ENCODE measurements at places on chromosomes 7 and 10.

GRCh38 chr10:119754936-119755335 lies 29.1 kb downstream of the INPP5F start:
- no peak for DNase-seq

GRCh38 chr10:37948210-37948609 lies 28.2 kb downstream of the ZNF25 start:
- no peak for DNase-seq

GRCh38 chr7:101172854-101173751 lies 7.0 kb downstream of the NAT16 start:
- no peak for DNase-seq

DNA sequence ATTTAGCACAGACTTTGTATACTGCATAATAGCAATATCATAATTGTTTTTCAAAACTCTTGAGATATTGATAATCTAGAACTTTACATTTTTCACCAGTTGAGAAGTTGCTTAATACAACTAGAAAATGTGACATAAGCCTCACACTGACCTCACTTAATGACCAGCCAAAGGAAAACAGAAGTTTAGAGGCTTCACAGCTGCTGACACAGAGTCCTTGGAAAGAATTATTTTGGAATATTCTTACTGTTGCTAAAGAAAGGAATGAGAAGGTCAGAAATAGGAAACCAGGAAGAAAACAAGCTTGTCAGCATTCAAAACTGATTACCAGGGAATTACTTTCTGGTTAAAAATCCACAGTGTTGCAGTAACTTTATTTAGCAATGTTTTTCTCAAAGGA lies 35.5 kb upstream of the WASL start:
- DNase-seq = no peak

DNA sequence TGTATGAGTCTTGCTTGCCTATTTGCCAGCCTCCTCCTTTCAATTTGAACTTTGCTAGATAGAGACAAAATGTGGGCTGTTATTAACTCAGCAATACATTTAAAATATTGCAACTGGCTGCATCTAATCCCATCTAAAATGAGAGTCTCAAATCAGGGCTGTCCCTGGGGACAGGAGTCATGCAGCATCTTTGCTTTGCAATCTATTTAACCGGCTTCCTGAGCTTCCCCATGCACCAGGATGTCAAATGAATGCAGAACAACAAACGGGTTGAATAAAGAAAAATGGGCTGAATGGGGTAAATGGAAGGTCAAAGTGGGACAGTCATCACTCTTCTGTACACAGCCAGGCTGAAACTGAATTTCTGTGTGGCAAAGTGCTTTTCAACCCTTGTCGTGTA lies 89.2 kb downstream of the AOAH start:
- no peak for DNase-seq

DNA sequence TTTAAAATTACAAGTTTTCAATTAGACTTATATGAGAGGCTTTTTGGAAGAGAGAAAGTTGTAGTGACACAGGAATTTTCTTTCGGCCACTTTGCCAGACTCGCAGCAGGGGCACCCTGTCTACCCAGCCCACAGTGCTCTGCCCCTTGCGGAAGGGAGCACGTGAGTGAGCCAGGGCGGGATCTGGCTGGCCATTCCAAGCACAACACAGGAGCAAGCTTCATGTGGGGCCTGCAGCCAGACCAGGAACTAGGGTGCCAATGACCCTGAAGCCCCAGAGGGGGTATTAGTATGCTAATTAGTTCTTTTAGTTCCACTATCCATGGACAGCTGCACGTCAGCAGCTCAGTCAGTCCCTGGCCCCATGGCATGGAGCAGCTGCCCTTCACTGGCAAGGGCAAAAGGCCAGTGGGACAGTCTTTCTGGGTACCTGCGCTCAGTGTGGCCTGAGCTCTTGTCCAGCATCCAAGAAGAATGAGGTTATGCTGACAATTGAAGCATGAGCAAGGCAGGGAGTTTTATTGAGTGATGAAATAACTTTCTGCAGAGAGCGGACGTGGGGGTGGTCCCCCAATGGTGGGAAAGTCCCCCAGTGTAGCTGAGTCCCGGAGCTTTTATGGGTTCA lies 251.1 kb upstream of the CSTF2T start:
- DNase-seq = no peak

DNA sequence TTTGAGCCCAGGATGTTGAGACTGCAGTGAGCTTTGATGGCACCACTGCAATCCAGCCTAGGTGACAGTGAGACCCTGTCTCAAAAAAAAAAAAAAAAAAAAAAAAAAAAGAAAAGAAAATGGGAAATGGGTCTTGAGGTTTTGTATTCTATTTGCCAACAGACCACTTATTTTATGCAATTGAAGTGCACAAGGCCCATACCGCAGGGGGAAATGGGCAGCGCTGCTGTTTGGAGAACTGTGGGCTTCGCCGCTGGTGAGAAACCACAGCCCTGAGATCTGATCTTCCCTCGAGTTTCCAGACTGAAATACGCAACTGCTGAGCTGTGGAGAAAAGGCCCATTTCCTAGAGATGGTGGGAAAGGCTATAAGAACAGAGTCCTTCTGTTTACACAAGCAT lies 512.0 kb downstream of the TCERG1L start:
- no peak for DNase-seq

GRCh38 chr7:72234086-72234485 lies 178.1 kb downstream of the CALN1 start:
- DNase-seq = no peak

DNA sequence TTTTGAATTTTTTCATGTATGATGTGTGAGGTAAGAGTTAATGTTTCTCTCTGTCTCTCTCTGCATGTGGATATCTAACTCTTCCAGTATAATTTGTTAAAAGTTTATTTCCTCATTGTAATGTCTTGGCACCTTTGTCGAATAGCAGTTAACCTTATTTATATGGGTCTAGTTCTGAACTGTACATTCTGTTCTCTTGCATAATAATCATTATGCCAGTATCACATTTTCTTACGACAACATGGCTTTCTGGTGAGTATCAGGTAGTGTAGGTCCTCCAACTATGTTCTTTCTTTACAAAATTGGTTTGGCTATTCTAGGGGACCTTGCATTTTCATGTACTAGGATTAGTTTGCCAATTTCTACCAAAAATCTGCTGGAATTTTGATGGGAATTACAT lies 337.0 kb upstream of the FZD8 start:
- DNase-seq = no peak

- DNase-seq = peak; percentile 54
Observed at GRCh38 chr7:18064242-18064838, 36.7 kb upstream of the PRPS1L1 start.

GRCh38 chr10:84478151-84478550 lies 149.8 kb downstream of the CCSER2 start:
- DNase-seq = no peak

DNA sequence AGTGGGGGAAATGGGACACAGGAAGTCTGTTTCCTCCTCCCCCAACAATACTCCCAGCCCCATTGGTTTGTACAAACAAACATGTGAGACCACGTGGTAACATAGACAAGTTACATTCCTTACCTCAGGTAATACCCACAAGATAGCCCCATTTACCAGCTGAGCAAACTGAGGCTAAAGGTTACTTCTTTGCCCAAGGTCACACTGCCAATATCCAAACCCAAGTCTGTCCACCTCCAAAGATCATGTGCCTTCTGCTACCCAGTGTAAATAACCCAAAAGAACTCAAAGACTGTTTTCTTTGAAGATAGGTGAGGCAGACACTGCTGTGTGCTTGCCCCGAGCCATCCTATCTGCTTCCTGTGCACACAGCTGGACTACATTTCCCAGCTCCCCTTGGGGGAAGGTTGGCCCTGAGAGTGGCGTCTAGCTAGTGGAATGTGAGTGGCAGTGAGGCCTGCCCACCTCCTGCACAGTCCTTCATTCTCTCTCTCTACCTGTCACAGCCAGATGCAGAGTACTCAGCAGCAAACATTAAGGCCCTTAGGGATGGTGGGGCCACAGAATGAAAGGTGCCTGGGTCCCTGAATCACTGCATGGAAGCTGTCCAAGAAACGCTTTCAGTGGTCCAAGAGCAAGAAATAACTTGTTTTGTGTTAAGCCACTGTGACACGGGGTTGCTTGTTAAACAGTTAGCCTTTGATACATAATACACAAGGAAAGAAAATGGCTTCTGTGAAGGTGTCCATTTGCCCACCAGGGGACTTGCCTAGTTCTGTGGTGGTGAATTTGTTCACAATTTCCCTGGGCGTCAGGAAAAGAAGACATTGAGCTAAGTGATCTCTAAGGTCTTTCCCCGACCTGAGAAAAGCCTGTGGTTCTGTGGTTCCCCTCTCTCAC lies 257.7 kb upstream of the NFE2L3 start:
- peak; percentile 52 for DNase-seq

GRCh38 chr10:82128527-82128926 lies 253.5 kb downstream of the NRG3 start:
- DNase-seq = no peak

- no peak for DNase-seq
Observed at GRCh38 chr7:75614401-75614800, 122.3 kb downstream of the SPDYE5 start.

DNA sequence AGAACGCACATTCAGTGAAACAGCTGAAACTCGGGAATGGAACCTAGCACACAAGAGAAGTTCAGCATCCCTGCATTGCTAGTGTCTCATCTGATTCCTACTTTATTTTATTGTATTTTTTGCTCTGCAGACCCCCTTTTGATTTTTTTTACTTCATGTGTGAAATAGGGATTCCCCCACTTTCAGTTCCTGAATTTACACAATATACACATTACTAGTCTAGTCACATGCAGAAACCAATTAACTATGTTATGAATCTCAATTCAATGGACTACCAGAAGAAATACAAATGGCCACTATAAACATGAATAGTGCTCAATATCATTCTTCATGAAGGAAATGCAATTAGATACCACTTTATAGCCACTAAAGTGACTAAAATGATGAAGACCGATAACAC lies 386.1 kb upstream of the COBL start:
- DNase-seq = no peak

DNA sequence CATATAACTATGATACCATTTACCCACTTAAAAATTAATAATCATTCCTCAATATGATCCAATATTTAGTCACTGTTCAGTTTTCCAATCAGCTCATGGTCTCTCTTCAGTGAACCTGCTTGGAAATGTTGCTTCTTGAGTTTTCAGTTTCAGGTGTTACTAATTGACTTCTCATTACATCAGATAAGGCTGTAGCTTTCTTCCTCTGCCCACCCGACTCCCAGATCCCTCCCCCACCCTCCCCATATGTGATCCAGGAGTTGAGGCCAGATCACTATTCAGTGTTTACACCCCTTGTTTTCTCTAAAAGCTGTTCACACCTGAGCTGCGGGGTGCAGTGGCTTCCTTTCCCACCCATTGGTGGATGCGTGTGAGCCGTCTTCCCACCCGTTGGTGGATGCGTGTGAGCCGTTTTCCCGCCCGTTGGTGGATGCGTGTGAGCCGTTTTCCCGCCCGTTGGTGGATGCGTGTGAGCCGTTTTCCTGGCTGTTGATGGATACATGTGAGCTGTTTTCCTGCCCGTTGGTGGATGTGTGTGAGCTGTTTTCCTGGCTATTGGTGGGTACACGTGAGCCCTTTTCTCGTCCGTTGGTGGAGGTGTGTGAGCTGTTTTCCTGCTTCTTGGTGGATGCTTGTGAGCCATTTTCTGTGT lies 3.2 kb upstream of the MTG1 start:
- no peak for DNase-seq

- DNase-seq = no peak
Observed at GRCh38 chr10:28566458-28567015, 33.6 kb downstream of the WAC start.

DNA sequence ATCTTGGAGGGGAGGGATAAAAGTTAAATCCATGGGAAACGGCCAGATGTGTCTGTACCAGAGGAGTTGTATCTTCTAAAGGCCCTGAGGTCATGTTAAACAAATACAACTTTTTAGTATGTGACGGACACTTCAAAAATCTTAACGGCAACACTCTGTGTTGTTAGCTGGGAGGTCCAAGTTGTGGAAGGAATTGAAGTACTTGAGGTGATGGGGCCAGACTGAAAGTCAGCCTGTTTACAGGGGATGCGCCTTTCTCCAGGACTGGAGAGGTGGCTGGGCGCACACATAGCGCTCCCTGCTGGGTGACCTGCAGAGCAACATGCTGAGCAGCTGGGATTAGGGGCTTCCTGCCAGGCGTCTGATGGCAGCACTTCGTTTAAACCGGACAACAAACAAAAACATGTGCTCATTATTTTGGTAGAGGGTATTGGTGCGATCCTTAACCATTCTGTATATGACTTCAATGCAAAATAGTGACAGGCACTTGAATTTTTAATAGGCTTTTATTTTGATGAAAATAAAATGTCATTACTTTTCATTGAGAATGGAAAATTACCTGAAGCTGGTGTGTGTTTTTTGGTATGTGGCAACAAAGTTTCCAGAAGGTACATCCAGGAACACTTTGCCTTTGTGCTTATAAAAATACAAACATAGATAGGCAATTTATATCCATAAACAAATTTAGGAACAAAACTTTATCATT lies 198.2 kb downstream of the MLLT10 start:
- DNase-seq = peak; percentile 81

DNA sequence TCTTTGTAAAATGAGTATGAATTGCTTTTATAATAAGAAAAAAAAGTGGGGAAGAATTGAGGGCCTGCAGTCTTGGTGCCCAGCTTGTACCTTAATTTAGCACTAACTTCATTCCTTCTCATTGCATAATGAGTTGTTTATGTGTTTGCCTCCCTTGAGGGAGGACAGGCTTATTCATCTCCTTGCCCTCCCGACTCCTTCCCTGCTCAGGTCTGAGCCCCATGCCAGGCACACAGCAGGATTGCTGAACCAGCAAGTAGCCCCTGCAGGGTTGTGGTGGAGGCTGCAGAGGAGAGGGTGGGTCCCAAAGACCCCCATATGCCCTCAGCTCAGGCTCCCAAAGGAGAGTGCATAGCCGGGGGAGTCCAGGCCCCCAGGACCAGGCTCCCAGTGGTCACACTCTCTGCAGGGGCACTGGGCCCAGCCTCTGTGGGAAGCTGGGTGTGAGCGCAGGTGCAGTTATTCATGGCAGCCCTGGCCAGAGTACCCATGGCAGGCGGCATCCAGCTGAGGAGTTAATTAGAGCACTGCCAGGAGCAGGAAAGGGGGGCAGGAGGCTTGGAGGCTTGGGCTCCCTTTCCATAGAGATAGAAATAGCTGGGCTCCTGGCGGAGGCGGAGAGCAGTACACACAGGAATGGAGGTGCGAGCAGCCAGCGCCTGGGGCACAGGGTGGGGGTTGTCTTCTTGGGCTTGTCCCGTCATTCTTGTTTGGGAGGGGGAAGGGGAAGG lies 28.2 kb upstream of the GOLGA7B start:
- DNase-seq = no peak

DNA sequence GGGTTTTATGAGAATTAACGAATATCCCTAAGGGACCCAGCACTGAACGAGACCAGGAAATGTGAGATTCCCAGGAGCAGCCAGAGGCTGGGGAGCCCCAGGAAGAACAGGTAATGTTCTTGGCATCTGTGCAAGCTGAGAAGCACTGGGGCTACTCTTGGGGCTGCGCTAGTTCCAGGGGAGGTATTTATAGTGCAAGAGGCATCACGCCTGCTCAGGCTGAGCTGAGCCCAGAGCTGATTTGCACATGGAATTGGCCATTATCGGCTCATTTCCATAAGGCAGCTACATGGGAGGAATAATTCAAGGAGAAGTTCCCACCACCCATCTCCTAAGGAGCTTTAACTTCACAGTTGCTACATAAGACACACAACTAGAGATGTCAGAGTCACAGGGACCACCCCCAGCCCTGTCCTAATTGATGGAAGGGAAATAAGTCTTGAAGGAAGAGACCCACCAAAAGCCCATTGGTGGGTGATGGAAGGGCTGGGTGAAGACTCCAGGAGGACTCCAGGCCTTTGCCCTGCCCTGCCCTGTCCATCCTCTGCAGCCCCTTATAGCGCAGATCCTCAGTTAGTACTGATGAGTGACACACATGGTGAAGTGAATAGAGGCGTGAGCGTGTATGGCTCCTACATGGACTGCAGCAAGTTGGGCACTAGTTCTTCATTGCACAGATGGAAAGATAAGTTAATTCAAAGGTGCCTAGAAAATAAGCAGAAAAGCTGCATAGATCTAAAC lies 178.9 kb downstream of the GRID1 start:
- no peak for DNase-seq
